Endothelial cell of umbilical vein (primary cell): ENCODE measurements at places on chromosomes 12 and 14. TPM values are rescaled to one million over a fixed set of nuclear protein-coding genes. Genes with fewer than 3 reads are reported as not detected.

GRCh38 chr14:21229821-21230220, 39.4 kb downstream of the HNRNPC start:
- H3K4me3 ChIP-seq = no peak overlapping the region
- H3K4me1 ChIP-seq = no peaks in the 10 kb centered on the region
- H3K27me3 ChIP-seq = no peaks in the 10 kb centered on the region
- peaks cover 24% of the 10 kb centered on the region for H3K36me3 ChIP-seq
- no peak overlapping the region for H3K27ac ChIP-seq
- no peak for DNase-seq

DNA sequence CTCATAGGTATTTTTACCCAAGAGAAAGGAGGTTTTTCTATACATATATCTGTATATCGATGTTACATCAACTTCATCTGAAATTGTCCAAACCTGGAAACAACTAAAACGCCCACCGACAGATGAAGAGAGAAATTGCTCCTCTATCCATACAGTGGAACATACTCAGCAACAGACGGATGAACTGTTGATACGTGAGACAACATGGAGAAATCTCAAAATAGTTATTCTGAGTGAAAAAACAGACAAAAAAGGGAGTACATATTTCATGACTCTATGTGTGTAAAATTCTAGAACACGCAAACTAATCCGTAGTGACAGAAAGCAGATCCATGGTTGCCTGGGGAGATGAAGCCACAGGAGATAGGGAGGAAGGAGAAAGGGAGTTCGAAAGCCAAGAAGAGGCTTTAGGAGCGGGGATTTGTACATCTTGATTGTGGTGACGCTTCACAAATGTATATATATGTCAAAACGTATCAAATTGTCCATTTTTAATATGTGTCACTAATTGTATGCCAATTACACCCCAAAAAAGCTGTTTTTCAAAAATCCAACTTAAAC, 37.6 kb upstream of the C14orf180 start:
- no peak overlapping the region for H3K4me3 ChIP-seq
- DNase-seq = no peak
- H3K27me3 ChIP-seq = peaks cover 6% of the 10 kb centered on the region
- no peak overlapping the region for H3K27ac ChIP-seq
- no peaks in the 10 kb centered on the region for H3K36me3 ChIP-seq

DNA sequence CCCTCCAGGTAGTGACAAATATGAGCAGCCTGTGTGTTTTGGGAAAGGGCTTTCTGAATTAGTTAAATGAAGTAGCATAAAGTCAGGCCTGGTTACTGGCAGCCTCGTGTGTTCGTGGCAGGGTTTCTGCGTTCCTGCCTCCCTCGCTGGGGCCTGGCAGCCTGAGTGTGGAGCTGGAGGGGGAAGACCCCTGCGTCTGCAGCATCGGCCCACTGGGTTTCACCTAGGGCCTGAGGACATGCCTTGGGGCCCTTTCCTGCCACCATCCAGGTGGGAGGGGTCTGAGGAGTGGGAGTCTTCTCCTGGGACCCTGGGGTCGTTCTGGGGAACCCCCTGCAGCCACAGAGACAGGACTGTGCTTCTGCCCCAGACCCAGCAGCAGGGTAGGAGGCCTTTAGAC, 20.4 kb upstream of the AMN start:
- H3K27me3 ChIP-seq = no peaks in the 10 kb centered on the region
- H3K4me3 ChIP-seq = no peak overlapping the region
- no peak overlapping the region for H3K27ac ChIP-seq
- peaks cover 13% of the 10 kb centered on the region for H3K36me3 ChIP-seq
- H3K4me1 ChIP-seq = no peaks in the 10 kb centered on the region

DNA sequence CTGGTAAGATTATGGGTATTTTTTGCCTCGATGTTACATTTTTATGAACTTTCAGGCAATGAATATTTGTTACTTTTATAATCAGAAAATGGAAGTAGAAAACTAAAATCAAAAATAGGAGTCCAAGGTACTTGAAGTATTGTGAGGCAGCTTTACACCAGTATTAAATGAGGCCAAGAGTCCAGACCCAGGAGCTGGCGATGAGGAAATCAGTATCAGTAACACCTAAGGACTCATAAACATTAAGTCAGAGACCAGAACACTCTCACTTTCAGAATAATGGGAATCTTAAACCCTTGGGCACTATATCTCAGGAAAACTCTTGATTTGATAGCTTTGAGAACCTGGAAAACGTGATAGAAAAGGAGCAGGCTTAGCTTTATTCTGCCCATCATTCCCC, 208.8 kb downstream of the GXYLT1 start:
- no peak overlapping the region for H3K4me3 ChIP-seq
- H3K36me3 ChIP-seq = no peaks in the 10 kb centered on the region
- no peaks in the 10 kb centered on the region for H3K27me3 ChIP-seq
- DNase-seq = no peak
- H3K4me1 ChIP-seq = peaks cover 9% of the 10 kb centered on the region
- H3K27ac ChIP-seq = no peak overlapping the region

GRCh38 chr12:106066051-106066705, 72.6 kb downstream of the NUAK1 start:
- H3K27ac ChIP-seq = peak overlapping the region; percentile 36
- peaks cover 13% of the 10 kb centered on the region for H3K36me3 ChIP-seq
- H3K4me1 ChIP-seq = peaks cover 47% of the 10 kb centered on the region
- no peak overlapping the region for H3K4me3 ChIP-seq
- H3K27me3 ChIP-seq = no peaks in the 10 kb centered on the region
- peak; percentile 59 for DNase-seq

DNA sequence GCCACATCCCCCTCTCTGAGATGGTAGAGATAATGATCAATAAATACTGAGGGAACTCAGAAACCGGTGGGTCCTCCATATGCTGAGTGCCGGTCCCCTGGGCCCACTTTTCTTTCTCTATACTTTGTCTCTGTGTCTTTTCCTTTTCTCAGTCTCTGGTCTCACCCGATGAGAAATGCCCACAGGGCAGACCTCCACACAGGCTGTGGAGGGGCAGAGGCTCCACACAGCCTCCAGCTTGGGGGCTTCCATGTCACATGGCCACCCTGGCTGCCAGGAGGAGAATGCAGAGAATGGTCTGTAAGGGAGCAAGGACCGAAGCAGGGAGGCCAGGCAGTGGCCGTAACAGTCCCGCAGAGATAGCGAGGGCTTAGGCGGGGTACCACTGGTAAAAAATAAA, 105.9 kb downstream of the NTF3 start:
- no peak overlapping the region for H3K4me3 ChIP-seq
- H3K27me3 ChIP-seq = peaks cover 11% of the 10 kb centered on the region
- H3K27ac ChIP-seq = no peak overlapping the region
- H3K36me3 ChIP-seq = no peaks in the 10 kb centered on the region

- H3K36me3 ChIP-seq = no peaks in the 10 kb centered on the region
- H3K4me3 ChIP-seq = no peak overlapping the region
Measured at GRCh38 chr12:41224066-41224465, 35.9 kb downstream of the PDZRN4 start.

DNA sequence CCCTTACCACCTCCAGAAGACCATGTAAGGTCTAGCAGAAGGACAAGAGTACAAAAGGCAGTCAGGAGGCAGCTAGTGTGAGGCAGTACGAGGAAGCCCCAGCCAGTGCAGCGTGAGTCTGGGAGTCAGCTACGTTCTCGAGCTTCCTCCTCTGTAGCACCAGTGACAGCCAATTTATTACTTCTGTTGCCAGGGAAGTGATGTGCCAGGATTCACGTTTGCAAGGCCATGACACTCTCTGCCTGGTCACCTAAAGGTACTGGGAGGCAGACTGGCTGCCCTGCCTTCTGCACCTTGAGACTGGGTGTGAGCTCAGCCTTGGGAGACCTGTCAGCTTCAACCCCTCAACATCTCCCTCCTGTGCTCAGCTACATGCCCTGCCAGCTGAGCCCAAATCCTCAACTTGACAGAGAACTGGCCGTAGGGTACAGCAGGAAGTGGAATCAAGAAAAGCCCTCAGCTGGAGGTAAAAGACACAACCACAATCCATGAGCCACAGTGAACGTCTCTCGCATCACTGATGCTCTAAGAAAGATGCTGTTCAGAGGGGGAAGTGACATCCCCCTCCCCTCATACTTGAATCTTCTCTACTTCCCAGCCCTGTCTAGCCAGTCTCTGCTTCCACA, 182.5 kb upstream of the RGS6 start:
- no peak for DNase-seq
- no peaks in the 10 kb centered on the region for H3K36me3 ChIP-seq
- no peak overlapping the region for H3K4me3 ChIP-seq
- H3K4me1 ChIP-seq = peaks cover 6% of the 10 kb centered on the region
- H3K27ac ChIP-seq = no peak overlapping the region

GRCh38 chr14:89415159-89415558, 1.9 kb downstream of the FOXN3 start:
- peak overlapping the region; percentile 11 for H3K4me3 ChIP-seq
- peaks cover 6% of the 10 kb centered on the region for H3K36me3 ChIP-seq
- peak; percentile 53 for DNase-seq
- H3K27ac ChIP-seq = no peak overlapping the region
- no peaks in the 10 kb centered on the region for H3K27me3 ChIP-seq

DNA sequence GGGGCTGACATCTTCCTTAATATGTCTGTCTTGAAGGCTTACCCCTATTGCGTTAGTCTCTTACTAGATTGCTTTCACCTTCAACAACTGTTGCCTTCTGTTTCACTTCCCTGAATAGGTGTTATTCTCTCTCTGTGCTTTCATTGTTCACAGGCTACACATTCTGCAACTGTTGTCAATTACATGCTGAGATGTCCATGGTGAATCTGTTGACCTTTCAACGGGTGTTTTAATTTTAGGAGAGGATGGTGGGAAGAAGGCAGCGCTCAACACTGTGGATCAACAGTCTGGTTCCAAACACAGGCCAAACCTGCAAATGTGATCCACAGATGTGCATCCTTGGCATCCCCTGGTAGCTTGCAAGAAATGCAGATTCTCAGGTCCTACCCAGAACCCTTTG, 101.9 kb downstream of the DACT1 start:
- no peak overlapping the region for H3K27ac ChIP-seq
- H3K4me3 ChIP-seq = no peak overlapping the region

DNA sequence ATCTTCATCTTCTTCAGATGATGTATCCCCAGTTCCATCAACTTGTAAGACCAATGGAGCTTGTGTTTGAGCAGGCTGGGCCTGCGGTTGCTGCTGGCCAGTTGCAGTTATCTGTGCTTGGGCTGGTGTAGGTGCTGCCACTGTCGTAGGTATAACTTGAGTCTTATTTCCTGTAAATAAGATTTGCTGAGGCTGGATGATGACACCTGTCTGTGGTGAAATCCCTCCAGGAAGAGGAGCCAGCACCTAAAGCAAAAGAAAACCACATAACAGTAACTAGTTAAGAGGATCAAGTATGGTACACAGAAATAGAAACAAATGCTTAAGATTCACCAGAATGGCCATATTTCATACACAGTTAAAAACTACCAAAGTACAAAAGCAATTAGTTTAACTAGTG, 28.2 kb downstream of the GTF2A1 start:
- H3K27ac ChIP-seq = no peak overlapping the region
- no peak overlapping the region for H3K4me3 ChIP-seq
- no peaks in the 10 kb centered on the region for H3K27me3 ChIP-seq
- H3K36me3 ChIP-seq = peaks cover 6% of the 10 kb centered on the region
- no peak for DNase-seq

DNA sequence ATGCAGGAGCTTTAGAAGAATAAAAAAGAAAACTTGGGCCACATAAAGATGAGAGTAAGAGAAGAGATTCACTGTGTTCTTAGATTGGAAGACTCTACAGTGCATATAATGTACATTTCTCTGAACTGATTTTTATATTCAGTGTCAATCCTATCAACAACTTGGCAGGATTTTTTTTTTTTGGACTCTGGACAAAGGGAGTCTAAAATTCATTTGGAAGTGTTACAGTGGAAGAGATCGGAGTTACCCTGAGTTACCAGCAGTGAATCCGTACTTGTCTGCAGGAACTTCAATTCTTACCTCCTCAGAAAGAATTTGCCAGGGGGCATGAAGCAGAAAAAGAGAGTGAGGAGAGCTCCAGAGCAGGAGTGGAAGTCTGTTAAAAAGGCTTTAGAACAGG, 24.0 kb downstream of the SERPINA11 start:
- no peaks in the 10 kb centered on the region for H3K27me3 ChIP-seq
- no peaks in the 10 kb centered on the region for H3K36me3 ChIP-seq
- no peaks in the 10 kb centered on the region for H3K4me1 ChIP-seq

DNA sequence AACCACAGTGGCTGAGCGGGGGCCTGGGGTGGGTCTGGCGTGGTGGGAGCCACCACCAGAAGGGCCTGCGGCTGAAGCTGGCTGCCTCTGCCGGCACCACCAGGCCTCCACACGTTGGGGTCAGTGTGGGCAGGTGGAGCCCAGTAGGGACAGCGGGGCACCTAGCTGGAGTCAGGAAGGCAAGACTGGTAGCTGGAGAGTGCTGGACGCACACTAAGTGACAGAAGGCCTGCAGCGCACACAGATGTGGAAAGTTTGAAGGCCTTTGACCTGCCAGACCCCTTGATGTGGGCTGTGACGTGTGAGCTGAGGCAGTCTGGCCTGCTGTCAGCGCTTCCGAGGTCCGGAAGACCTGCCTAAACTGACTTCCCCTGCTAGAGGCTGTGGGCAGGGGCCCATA, 26.3 kb downstream of the RIN3 start:
- no peaks in the 10 kb centered on the region for H3K36me3 ChIP-seq
- peak; percentile 13 for DNase-seq
- H3K27me3 ChIP-seq = no peaks in the 10 kb centered on the region
- peak overlapping the region; percentile 98 for H3K27ac ChIP-seq

GRCh38 chr12:47841910-47842309, 22.2 kb upstream of the HDAC7 start:
- no peak overlapping the region for H3K4me3 ChIP-seq
- DNase-seq = peak; percentile 13
- H3K36me3 ChIP-seq = no peaks in the 10 kb centered on the region
- H3K27me3 ChIP-seq = no peaks in the 10 kb centered on the region

GRCh38 chr14:95006051-95006450, 151.3 kb downstream of the DICER1 start:
- DNase-seq = no peak
- no peak overlapping the region for H3K4me3 ChIP-seq
- no peaks in the 10 kb centered on the region for H3K4me1 ChIP-seq
- no peaks in the 10 kb centered on the region for H3K27me3 ChIP-seq
- no peaks in the 10 kb centered on the region for H3K36me3 ChIP-seq

- peak; percentile 58 for DNase-seq
- peak overlapping the region; percentile 21 for H3K27ac ChIP-seq
- no peaks in the 10 kb centered on the region for H3K36me3 ChIP-seq
- peaks cover 17% of the 10 kb centered on the region for H3K4me1 ChIP-seq
- peak overlapping the region; percentile 6 for H3K4me3 ChIP-seq
Measured at GRCh38 chr12:31591380-31591901, 505 bp upstream of the DENND5B start.

The ETFRF1 gene
- 4.2 and 6.9 TPM in 2 replicates for polyA plus RNA-seq

The SERPINA9 gene
- not detected in 2 replicates for polyA plus RNA-seq

The STON2 gene
- polyA plus RNA-seq = not detected in 2 replicates

The SLC15A4 gene
- polyA plus RNA-seq = 19.6 and 20.9 TPM in 2 replicates

The CCDC177 gene
- not detected in 2 replicates for polyA plus RNA-seq

The ERO1A gene
- 17.0 and 20.7 TPM in 2 replicates for polyA plus RNA-seq

The SPIC gene
- not detected in 2 replicates for polyA plus RNA-seq

The SDR9C7 gene
- not detected in 2 replicates for polyA plus RNA-seq

The TEX52 gene
- not detected in 2 replicates for polyA plus RNA-seq

The PMEL gene
- 0.99 and 2.0 TPM in 2 replicates for polyA plus RNA-seq

The VRK1 gene
- polyA plus RNA-seq = 4.4 and 7.1 TPM in 2 replicates

The TMTC1 gene
- 5.8 and 5.9 TPM in 2 replicates for polyA plus RNA-seq
